ENCODE measurements at places on chromosomes 2 and 18.

DNA sequence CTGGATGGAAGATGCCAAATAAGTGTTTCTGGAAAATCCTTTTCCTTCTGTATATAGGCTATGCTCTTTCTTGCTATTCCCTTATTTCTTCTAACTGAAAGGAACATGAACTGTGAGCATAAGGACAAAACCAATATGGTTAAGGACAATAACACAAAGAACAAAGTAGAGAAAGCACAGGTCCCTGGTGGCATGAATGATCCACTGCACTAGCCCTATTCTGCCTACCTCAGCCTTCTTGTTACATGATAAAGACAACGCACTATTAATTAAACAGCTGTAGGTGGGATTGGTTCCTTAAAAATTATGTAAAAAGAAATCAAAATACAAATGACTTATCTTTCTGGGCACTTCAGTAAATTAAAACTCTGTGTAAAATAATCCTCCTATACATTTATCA is 1.9 kb upstream of the WDR75 start:
- DNase-seq: no peak

DNA sequence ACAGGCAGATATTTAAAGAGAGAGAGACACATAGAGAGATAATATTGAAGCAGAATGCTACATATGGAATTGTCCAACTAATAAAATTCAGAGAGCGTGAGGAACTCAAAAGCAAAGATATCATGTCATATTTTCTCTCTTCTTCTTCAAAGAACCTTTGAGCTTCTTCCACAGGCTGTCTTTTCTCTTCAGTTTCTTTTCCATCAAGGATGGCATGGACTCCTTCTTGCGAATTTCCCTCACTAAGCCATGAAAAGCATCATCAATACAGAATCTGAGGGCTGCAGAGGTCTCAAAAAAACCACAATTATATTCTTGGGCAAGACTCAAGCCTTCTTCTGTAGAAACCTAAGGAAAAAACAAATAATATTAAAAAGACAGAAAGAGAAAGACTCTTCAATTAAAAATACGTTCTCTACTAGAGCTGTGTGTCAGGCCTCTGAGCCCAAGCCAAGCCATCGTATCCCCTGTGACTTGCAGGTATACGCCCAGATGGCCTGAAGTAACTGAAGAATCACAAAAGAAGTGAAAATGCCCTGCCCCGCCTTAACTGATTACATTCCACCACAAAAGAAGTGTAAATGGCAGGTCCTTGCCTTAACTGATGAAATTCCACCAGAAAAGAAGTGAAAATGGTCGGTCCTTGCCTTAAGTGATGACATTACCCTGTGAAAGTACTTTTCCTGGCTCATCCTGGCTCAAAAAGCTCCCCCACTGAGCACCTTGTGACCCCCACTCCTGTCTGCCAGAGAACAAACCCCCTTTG is 371.9 kb downstream of the RIT2 start:
- DNase-seq: no peak

GRCh38 chr18:60865801-60866200 is 467.4 kb upstream of the CDH20 start:
- DNase-seq: no peak

DNA sequence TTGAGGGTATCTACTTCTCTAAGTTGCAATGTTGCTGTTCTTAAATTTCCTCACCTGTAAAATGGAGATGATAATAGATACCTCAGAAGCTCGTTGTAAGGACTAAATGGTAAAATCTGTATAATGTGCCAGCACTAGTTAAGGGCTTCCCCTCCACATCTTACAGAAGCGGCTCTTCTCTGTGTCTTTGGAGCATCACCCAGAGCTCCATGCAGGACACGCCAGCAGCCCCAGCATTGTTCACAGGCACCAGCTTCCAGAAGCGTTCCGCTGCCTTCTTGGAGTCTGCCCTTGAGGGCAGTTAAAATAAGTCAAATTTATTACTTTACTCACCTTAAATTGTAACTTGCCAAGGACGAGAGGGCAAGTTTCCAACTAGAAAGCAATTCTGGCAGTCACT is 5.8 kb downstream of the DCDC2C start:
- DNase-seq: no peak

- no peak for DNase-seq
Measured at GRCh38 chr18:10374195-10374594, 80.2 kb upstream of the APCDD1 start.

- DNase-seq: no peak
Measured at GRCh38 chr18:25456334-25457010, 104.5 kb upstream of the ZNF521 start.

- DNase-seq: no peak
Measured at GRCh38 chr2:189631849-189632248, 29.4 kb upstream of the ASNSD1 start.

DNA sequence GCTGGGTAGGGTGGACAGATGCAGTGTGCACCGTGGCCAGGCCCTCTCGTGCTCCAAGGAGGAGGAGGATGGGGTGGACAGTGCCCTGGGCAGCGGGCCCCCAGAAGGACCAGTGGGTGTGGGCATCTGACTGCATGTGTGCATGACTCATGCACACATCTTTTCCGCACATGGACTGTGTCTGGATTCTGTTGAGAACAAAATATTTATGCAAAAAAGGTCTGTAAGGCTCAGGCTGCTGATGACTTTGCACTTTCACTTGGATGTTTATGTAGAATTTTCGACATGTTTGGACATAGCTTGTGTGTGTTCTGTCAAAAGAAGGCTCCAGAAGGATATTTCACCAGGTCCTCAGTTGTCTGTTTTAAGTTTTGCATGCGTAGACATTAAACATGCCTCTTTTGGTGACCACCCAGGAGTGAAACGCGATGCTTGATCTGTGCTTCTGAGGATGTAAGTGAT is 45.6 kb downstream of the MTCL1 start:
- no peak for DNase-seq

- no peak for DNase-seq
Measured at GRCh38 chr2:20465716-20466394, 19.0 kb downstream of the RHOB start.

GRCh38 chr2:69340101-69340775 is 46.8 kb downstream of the GFPT1 start:
- no peak for DNase-seq

DNA sequence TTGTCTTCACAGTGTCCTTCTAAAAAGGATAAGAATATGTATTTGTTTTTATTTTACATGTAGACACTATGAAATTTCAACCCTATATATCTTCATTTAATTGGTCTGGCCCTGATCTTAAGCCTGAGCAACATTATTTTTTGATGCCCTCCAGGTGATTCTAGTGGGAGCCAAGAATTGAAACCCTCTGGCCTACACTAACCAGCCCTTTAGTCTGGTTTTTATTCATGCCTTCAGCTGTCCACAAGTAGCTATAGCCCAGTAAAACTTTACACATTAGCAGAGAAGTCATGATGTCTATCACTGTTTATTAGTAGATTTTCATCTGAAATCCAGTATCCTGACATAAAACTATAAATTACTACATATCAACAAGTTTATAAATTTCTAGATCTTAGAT is 52.7 kb upstream of the UBXN4 start:
- DNase-seq: no peak

DNA sequence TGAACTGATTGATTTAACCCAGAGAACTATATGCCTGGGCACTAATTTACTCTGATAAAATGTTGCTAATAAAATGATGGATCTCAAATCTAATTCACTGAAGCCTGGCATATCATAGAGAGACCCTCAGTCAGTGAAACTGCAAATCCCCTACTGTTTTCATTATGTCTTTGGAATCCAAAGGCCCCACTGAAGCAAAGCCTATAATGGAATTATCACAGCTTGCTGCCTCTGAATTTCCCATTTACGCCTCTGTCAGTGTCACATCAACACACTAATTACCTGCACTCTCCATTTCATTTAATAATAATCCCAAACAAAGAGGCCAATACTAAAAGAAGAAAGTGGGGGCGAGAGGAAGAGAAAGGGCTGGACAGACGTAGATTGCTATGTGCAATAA is 470.9 kb downstream of the MBD2 start:
- DNase-seq: no peak

DNA sequence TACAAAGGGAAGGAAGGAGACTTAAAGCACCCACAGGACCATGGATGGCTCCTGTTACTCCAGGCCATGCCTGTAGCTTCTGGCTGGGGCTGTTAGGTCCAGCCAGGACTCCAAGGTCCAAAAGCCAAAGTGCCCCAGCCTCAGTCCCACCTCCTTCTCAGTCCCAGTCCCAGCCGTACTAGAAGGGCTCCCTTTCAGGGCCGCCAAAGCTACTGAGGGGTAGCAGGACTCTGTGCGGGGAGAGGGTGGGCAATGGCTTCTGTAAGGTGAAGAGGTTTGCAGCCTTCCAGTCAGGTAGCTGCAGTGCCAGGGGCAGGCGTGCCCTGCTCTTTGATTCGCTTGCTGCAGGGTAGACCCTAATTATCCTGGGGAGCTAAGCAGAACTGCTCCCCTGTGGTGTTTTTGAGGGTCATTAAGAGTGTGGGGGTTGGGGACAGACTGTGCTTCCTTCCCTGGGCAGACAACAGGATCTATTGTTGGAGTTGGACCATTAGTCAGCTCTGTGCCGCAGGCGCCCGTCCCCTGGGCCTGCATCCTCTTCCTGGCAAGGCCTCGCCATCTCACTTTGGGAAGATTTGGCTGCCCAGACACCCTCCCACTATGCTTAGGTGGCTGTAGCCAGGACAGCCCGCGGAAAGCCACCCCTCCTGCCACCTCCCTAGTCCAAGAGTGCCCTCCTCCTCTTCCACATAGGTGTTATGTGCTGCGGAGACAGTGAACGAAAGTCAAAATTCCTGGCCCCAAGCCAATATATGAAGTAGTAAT is 118.8 kb downstream of the ZBTB7C start:
- no peak for DNase-seq

- DNase-seq: no peak
Measured at GRCh38 chr2:72198532-72199241, 51.0 kb upstream of the CYP26B1 start.

GRCh38 chr2:169452080-169452479 is 27.2 kb upstream of the BBS5 start:
- no peak for DNase-seq

DNA sequence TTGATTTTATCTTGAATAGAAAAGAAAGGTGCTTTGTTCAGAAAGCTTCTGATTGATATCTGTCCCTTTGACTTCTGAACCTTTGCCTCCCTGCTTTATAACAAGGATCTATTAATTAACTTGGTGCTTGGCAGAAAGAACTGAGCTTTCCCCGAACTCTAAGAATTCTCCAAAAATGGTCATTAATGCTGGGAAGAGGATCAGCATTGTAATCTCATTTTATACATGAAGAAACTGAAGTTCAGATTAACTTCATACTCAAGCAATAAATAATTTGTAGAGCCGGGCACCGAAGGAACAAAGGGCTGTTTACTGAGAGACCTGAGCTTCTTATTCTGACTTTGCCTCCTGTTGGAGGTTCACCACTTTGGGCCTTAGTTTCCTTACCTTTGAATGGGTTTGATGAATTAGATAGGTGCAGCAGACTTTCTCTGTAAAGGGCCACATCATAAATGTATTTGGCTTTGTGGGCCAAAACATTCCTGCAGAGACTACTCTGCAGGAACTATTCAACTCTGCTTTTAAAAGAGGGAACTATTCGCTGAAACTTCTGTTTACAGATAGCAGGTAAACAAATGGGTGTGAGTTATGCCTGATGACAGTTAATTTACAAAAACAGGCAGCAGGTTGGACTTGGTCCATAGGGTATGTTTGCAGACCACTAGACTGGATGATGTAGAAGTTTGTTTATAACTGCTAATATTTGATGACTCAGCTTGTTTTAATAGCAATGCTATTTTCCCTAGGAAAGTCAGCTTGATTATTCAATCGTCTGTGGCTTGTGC is 272.9 kb downstream of the TGIF1 start:
- DNase-seq: no peak

DNA sequence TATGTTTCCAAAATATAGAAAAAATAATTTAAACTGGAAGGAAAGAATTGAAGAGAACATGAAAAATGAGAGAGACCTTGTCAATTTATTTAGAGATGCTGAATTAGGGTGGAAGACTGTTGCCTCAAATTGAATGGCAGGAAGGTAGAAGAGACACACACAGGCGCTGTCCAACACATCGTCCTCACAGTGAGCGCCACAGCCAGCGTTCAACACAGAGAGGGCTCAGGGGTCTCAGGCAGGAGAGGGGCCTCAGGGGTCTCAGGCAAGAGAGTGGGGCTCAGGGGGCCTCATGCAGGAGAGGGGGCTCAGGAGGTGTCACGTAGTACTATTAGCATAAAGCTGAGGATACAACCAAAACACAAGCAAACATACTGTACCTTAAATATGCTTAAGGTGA is 65.7 kb downstream of the TMEM18 start:
- no peak for DNase-seq

DNA sequence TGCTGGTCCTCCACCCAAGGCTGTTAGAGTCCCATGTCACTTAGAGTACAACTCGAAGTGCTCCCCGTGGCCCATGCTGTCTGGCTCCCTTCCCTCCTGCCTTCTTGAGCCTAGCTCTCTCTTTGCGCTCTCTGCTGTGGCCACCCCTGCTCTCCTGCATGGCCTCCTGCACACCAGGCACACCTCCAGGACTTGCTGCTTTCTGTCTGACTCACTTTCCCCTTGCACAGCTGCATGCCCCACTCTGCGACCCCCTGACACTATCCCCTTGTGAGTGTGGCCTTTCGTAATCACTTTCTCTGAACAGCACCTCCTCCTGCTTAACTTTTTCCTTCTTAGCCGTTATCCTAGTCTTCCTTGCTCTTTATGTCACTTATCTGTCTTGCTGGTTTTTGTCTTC is 343.6 kb downstream of the TGIF1 start:
- DNase-seq: no peak

DNA sequence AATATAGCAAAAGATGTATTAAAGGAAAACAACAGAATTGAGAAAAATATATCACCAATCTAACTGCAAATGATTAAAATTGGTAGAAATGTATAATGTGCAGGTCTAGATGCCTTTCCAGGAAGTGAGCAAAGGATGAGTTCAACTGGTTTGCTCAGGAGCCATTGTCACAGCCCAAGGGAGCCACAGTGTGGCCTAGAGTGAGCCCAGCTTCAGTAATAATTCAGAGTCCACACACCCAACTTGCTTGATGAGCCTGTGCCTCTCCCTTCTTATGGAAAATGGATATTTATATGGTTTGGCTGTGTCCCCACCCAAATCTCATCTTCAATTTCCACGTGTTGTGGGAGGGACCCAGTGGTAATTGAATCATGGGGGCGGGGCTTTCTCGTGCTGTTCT is 92.2 kb upstream of the ASAP2 start:
- no peak for DNase-seq

DNA sequence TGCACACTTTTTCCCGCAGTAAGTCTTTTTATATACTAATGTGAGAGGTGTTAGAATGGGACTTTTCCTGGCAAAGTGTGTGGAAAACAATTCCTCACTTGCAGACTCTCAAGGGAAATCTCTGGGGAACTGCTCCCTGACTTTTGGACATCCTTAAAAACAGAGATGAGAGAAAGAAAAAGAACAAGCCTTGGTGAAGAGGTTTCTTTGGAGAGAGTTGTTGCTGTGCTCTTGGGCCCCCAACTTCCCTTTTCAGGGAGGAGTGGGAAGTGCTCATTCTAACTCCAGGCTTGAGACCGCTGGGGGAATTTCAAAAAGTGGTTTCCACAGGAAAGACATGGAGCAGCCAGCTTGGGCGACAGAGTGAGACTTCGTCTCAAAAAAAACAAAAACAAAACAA is 142.6 kb upstream of the SPRED2 start:
- no peak for DNase-seq

GRCh38 chr2:153388246-153388645 is 90.3 kb downstream of the RPRM start:
- no peak for DNase-seq
